Iris pigment epithelial cell (primary cell): ENCODE measurements at places on chromosomes 6 and 20.

DNA sequence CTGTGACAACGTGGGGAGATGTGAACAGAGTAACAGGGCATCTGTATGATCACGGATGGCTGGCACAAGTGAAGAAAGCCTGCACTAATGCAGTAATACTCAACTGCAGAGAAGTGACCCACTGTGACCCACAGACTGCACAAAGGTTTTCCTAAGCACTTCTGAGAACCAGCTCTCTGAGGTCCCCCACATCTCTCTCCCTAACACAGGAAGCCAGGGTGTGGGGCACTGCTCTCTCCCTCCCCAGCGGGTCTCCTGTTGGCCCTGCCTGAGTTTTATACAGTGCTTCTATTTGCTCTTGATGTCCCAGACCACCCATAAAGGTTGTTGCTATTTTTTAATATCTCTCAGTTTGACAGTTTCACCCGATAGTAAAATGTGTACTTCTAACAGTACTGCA, 11.3 kb downstream of the APMAP start:
- no peak for DNase-seq

GRCh38 chr20:9736373-9736772, 102.5 kb downstream of the PAK5 start:
- no peak for DNase-seq

- peak; percentile 50 for DNase-seq
Observed at GRCh38 chr6:116329156-116329555, 41.6 kb upstream of the DSE start.

- DNase-seq, result no peak
Observed at GRCh38 chr20:59512651-59513050, 91.7 kb upstream of the PHACTR3 start.

GRCh38 chr6:141483598-141484061, 649.1 kb upstream of the GJE1 start:
- peak; percentile 98 for DNase-seq

DNA sequence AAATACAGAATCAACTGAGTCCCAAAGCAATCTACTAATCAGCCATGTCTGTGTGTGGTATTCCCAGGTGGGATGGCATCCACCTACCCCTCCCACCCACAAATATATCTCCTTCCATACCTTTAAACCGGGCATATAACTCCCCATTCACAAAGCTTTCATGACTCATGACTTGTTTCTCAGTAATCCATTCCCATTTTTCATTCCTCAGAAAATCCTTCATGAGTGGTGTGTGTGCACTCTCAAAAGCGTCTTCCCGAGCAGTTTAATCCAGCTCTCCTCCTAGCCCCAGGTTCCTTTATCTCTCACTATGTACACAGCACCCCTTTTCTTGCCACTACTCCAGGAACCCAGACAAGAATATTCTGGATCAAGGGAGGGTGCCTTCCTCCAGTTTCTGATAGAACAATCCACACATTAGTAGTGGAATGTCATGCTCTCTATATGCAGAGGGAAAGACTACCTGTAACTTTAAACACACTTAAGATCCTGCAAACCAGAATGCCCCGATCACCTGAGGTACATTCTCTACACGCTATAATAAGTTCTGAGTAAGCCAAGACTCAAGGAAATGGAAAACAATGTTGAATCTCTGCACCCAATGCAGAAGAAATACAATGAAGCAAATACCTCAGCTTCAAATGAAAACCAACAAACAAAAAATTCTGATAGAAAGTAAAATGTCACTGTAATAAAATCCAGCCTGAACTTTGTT, 55.7 kb upstream of the IPCEF1 start:
- no peak for DNase-seq

DNA sequence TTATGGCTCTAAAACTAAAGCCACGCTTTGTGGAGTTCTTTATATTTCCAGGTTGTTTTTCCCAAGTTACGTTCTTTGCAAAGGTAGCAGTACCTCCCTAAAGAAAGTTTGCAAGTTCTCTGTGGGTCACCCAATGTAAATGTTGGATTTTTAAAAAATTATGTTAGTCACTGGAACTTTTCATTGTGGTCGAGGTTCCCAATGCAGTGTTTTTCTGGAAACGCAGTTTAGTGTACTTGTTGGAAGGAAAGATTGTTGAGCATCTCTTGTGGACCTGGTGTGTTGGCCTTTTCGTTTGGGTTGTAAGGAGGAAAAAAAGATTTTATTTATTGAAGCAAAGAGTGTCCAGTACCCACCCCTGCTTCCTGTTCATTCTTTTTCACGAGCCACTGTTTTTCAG, 1.4 kb downstream of the TOP1 start:
- no peak for DNase-seq

GRCh38 chr6:89148016-89148750, 2.3 kb downstream of the PM20D2 start:
- DNase-seq, result no peak

GRCh38 chr20:13913131-13913530, 77.3 kb downstream of the SEL1L2 start:
- no peak for DNase-seq

GRCh38 chr6:79657238-79657637, 26.1 kb downstream of the SH3BGRL2 start:
- no peak for DNase-seq
